ENCODE measurements at places on chromosomes 1 and 21.

GRCh38 chr1:183472488-183473216, at the start of gene SMG7:
SMG7 (plus strand) TSS chr1:183472499; CDS start chr1:183472621, 122 bp downstream.
- peak; percentile 47 for DNase-seq

DNA sequence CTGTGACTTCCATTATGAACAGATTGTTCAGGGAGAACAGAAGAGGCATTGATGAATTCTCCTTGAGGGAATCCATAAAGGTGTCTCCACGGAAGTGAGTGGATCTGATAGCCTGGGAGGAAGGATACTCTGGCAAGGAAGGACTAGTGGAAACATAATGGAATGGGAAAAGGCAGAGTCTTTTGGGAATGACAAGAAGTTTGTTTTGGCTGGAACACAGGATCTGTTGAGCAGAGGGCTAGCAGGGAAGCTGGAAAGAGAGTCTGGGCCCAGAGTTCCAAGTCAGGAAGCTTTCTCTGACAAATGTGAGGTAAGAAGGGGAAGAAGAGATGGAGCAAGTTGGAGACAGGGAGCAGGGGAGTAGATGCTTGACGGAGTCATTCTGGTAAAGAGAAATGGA, 8.1 kb downstream of the ADAMTS5 start:
- no peak for DNase-seq

DNA sequence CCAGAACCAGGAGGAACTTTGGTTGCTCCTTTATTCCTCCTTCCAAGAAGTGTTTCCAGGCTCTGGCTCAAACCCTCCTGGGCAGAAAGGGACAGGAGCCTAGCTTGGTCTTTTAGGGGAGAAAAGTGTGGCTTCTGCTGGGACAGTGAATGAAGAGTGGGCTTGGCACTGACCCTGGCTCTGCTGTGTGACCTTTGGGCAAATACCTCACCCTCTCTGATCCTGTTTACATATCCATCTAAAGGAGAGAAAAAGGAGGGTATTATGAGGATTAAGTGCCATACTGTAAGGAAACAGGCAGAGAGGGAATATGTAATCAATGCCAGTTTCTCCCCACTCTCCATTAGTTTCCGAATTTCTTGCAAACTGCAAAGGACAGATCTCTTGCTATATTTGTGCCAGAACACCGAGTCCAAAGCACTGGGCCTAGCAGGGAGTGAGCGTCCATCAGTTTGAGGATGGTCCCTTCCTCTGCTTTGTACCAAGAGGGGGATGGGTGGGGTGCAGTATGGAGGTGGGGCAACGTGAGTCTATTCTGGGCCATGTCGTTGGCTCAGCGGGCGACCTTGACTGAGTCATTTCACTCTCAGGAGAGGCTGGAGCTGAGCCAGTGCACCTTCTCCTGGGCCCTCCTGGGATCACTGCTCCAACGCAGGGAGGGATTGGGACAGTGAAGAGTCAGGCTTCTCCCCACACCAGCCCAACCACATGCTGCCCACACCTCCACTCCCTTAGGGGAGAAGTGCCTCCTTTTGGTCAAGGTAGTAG, 38.4 kb downstream of the IGSF21 start:
- no peak for DNase-seq

DNA sequence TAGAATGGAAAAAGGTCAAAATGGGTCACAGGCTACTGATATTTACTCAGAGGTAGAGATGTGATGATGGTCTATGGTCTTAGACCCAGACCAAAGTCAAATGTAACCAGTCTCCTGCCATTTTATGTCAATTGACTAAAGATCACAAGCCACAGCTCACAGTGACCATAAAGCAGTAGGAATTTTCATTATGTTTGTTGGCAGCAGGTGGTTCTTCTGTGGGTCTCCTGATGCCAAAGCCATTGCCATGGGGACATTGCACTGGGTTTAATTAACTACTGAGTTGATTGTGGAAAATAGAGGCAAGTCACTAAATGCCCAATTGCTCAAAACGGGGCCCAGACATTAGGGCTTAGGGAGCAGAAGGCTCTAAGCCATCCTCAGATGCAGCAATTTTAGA, at the start of gene OR10K2:
Gene OR10K2 (minus strand): TSS at position 101 of the 400 bp plus-strand sequence. CDS start 5,371 bp downstream, outside the sequence.
- DNase-seq = no peak

DNA sequence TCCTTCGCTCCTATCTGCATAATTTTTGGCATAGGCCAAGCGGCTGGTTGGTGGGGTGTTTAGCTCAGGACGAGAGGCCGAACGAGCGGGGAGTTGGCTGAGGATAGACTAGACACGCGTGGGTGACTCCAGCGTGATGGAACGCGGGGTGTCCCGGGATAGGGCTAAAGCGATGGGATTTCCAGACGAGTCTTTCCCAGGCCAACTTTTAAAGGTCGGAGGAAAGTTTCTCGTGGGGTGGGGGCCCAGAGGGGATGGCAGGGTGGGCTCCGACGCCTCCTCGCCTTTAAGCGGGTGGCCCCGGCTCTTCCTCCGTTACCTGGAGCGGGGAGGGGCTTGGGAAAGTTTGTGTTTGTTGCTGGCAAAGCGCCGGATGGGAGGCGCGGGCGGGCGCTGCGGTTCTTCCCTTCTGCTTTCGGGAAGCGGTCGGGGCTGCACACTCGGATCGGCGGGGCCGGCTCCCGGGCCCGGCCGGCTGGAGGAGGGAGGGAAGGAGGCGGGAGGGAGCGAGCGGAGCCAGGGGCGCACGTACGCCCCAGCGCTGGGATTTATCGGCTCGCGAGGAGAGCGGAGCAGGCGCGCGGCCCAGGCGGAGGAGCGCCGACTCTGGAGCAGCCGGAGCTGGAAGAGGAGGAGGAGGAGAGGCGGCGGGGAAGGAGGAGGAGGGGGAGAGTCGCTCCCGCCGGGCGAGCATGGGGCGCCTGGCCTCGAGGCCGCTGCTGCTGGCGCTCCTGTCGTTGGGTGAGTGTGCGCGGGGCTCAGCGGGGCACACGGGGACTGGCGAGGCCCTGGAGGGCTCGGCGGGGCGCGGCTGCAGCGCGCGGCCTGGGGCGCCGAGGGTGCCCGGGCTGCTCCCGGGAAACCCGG, at the start of gene PTGFRN:
Gene PTGFRN (plus strand): TSS at position 405 of the 867 bp plus-strand sequence. CDS start 288 bp downstream, at position 693.
- DNase-seq = peak; percentile 86

DNA sequence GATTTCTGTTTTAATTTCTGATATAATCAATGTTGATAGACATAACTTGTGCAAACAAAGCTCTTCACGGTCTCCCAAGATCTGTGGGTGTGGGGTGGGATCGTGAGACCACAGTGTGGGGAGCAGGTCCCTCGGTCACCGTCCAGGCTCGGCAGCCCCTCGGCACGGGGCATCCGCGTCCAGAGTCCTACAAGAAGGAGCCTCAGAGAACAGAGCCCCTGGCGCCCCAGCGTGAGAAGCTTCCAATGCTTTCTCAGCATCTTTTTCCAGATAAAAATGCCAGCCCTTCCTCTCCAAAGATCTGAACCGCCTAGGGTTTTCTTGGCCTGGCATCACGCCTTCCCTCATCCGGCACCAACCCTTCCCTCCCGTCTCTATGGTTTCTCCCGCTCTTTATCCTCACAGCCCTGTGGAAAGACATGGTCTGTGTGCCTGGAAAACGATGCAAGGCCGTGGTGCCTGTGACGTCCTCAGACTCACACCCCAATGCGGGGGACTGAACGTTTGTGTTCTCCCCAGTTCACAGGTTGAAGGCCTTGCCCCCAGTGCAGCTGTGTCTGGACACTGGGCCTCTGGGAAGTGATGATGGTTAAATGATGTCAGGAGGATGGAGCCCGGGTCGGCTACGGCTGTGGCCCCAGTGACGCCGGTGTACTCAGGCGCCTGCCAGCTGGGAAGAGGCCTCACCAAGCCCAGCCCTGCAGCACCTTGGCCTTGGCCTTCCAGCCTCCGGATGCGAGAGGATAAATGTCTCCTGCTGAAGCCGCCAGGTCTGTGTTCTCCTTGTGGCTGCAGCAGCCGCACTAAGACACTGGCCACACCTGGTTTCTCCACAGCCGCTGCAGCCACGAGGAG, 45.9 kb upstream of the COL6A2 start:
- no peak for DNase-seq

DNA sequence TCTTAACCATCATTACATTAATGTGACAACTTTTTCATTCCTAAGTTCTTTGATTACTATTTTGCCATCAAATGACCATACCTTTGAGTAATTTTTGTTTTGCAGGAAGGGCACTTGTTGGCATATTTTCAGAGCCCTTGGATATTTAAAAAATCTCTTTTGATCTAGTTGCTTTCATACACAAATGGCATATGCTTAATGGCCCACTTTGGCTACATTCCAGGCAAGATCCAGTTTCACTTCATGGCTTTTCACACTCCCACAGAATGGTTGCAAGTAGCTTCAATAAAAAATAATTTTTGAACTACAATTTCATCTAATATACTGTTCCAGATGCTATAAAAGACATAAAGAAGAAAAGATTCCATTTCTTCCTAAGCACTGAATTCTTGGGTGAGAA, 18.1 kb downstream of the ADAM30 start:
- no peak for DNase-seq

Data from AG20443 (cell line).